ENCODE measurements at places on chromosomes 13 and 19.
A peak's percentile ranks its signal among the peaks of the same experiment; 100 is the strongest.

- no peak for DNase-seq
These were observed 56.0 kb downstream of the CDADC1 start for GRCh38 chr13:49303533-49304252.

- DNase-seq: no peak
These were observed 32.5 kb downstream of the ZNF582 start for GRCh38 chr19:56360841-56361240.

DNA sequence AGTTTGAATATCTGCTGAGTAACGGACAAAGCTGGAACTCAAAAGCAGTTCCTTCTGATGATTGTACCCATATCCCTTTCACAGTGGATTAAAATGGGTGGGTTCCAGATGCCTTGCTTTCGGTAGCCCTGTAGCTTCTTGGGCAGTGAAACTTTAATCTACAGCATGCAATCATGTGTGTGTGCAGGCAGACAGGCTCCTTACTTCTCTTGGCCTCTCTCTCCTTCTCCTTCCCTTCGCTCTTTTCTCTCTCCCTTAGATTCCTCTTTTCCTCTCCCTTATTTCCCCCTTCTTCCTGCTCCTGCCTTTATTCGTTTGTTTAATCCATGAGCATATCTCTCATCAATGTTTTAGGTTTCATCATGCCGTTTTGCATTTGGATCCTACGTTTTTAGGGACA lies 8.1 kb downstream of the DGKH start:
- DNase-seq: no peak

- no peak for DNase-seq
These were observed 371.3 kb downstream of the COG6 start for GRCh38 chr13:40026741-40027140.

- no peak for DNase-seq
These were observed 230.1 kb downstream of the DLEU7 start for GRCh38 chr13:50613356-50613831.

DNA sequence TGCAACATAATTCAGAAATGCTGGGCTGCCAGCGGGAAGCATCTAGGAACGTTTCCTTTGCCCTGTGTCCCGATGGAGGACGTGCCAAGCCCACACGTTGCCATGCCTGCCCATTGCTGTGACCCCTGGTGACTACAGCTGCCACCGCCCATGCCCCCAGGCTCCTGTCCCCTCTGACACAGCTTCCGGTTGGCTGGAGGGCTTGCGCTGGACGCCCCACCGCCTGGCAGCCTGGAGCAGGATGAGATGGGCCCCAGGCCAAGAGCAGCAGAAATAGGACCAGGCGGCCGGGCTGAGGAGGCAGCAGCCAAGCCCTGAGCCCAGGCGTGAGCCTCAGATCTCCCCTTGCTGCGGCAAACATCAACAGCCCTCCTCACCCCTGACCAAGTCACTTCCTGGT lies 125.9 kb downstream of the COL4A2 start:
- DNase-seq: no peak

DNA sequence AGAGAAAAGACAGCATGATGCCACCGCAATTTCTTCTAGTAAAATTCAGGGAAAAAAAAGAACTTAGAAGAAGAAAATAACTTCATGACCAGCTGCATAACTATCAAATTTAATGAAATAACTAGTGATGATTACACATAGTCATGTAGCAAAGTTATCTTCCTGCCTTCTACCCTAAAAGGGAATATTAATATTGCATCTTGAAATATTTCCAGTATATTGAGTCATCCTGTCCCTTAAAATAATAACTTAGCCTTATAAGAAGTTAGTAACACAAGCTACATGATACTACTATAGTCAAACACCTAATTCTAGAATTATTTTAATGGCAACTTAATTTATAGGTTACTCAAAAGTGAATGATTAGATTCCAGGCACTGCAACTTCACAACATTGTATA lies 289.2 kb downstream of the KLF12 start:
- DNase-seq: no peak

- DNase-seq: peak; percentile 66
These were observed 19.4 kb downstream of the NOTCH3 start for GRCh38 chr19:15181394-15181793.

DNA sequence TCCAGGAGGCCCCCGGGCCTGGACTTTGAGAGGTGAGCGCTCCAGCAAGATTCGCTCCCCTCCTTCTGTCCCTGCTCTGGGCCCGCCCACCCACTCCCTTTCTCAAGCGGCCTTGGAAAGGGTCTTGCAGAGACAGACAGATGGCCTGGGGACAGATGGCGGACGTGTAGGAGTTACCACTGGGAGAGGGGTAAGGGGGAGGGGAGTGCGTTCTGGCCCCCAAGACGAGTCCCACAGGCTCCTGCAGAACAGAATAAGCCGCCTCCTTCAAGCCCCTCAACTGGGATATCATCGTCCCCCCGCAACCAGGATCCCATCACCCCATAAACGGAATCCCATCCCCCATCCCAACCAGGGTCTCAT lies 3.6 kb upstream of the TNFAIP8L1 start:
- DNase-seq: no peak

All from NCI-H2029 treated with DMSO at 0.1 percent for 48 hours (cell line).